ENCODE measurements at places on chromosomes 16 and 17. TPM values are rescaled to one million over a fixed set of nuclear protein-coding genes. Genes with fewer than 3 reads are reported as not detected.

GRCh38 chr16:81623365-81624102 lies 155.6 kb upstream of the PLCG2 start:
- DNase-seq: peak; percentile 46

- peak; percentile 91 for DNase-seq
These were observed 16.6 kb downstream of the GRB7 start for GRCh38 chr17:39754161-39754957.

- no peak for DNase-seq
These were observed 168.9 kb upstream of the NOG start for GRCh38 chr17:56424543-56425044.

- DNase-seq: no peak
These were observed 8.2 kb downstream of the POLR2C start for GRCh38 chr16:57470711-57471110.

DNA sequence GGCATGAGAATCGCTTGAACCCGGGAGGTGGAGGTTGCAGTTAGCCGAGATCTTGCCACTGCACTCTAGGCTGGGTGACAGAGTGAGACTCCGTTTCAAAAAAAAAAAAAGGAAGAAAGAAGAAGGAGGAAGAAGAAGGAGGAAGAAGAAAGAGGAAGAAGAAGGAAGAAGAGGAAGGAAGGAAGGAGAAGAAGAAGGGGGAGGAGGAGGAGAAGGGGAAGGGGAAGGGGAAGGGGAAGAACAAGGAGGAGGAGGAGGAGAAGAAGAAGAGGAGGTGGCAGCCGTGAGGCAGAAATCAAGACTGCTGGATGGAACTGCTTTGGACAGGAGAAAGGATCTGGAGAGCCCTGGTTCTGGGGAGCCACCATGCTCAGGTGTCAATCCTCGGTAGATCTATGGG lies 29.7 kb upstream of the PEMT start:
- DNase-seq: no peak

- DNase-seq: no peak
These were observed 8.2 kb downstream of the PRKCA start for GRCh38 chr17:66310528-66311148.

DNA sequence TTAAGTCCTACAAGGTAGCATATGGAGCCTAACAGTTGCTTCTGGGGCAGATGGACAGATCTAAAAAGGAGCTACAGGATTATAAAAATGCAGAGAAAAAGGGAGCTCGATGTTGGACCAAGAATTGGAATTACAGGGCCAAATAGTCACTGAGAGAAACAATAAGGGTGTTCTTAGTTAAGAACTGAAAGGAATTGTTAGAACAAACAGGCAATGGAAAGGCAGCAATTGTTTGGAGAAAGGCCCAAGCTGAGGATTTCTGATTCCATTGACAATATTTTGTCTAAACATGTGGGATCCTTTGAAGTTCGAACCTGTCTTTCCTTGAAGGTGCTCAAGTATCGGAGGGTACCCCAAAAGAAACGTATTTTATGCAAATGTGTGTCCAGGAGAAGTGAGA lies 513.6 kb upstream of the CDH8 start:
- no peak for DNase-seq

GRCh38 chr16:79250502-79251098 lies 349.9 kb downstream of the MAF start:
- DNase-seq: no peak

DNA sequence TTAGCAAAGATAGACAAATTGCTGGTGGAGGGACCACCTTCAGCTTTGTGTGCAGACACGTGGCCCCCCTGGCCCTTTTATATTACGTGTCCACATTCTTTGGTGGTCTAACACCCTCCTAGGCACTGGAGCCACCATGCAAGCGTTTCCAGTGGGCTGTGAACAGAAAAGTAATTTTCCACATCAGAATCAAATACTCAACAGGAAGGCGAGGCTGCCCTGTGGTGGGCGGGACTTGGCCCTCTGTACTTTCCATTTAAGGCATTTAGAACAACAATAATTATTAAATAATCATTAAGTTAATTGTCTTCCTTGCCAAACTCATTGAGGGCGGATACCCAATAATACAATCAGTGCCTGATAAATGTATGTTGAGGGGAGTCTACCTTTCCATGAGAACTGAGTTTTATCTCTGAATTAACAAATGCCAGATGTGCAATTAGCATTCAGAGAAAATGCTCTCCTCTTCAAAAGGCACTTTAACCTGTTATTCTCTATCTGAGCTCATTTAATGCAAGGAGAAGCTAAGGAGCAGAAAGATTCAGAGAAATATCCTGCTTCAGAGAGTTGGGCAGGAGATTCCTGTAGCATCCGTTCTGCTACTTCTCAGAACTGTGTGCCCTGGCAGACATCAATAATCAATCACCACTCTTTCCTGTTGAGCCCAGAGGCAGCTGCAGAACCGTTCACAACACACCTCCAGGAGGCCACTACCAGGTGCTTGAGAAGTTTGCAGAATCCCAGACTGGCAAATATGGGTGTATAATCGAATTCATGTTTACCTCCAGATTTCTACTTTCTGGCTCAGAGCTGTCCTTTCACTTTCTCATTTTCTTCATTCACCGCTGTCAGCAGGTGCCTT lies 109.4 kb downstream of the CMIP start:
- no peak for DNase-seq

Gene PERCC1
- total RNA-seq: not detected

Gene PRAC2
- total RNA-seq: not detected
